ENCODE measurements at places on chromosomes 4 and X.

DNA sequence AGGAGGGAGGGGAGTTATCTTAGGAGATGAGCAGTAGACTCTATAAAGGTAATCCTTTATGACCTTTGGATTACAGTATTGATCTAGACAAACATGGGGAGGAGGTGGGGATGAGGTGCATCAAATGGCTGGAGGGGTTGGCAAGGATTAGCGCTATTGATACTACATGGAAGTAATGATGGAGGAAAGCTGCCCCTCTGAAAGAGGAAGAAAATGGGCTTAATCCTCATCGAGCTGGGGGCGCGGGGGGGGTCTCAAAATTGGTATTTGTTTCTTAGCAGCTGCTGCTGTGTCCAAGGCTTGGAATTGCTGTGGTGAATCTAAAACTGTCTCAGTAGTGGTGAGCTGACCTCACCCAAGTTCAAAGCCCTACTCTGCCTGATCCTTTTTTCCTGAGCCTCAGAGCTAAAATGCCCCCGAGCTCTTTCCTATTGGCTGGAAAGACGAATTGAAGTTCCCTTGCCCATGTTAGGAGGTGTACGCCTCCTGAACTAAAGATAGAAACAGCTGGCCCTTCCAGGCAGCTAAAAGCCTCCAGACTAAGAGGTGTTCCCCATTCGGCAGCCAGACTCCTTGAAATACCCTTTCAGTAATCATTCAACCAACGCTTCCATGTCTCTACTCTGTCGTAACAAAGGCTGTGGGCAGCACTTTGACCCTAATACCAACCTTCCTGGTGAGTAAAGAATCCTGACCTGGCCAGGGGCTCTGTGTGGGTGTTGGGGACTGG is at the start of gene ITGB1BP2:
Gene ITGB1BP2 (plus strand): TSS at position 556 of the 730 bp plus-strand sequence. CDS start 57 bp downstream, at position 613.
- no peak for DNase-seq

DNA sequence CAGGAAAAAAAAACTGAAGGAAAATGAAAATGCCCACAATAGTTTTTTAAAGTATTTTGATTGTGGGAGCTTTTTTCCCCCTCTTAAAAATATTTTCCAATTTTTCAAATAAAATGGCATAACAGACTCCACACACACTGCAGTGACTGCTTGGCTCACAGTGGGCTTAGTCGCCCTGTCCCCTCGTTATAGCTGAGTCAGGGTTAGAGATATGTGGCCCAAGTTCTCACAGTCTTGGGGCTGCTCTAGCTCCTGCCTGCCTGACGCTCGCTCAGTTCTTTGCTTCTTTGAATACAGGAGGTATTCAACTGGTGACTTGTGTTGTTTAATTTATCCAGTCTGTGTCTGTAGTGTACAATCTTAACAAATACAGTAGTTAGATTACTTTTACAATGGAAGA is 47.7 kb downstream of the BEND2 start:
- DNase-seq: no peak

- DNase-seq: no peak
These were observed at the start of gene RXFP1 for GRCh38 chr4:158521484-158522088. RXFP1 (plus strand) TSS chr4:158521882; CDS start chr4:158521977, 95 bp downstream.

DNA sequence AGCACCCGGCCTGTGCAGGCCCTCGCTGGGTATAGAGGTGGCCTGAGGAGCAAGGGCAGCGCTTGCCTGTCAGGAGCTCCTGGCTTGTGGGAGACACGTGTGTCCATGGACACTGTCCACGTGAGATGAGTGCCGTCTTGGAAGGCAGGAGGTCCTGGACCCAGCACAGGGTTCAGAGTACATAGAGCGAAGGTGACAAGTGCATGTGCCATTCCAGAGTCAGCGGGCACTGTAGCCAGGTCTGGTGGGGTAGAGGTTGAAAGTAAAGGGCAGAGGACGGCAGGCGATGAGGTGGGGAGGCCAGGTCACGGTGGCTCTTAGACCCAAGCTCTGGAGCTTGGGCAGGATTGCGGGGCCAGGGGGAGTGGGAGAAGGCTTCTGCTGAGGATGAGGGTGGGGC is 28.4 kb upstream of the TADA2B start:
- DNase-seq: no peak

DNA sequence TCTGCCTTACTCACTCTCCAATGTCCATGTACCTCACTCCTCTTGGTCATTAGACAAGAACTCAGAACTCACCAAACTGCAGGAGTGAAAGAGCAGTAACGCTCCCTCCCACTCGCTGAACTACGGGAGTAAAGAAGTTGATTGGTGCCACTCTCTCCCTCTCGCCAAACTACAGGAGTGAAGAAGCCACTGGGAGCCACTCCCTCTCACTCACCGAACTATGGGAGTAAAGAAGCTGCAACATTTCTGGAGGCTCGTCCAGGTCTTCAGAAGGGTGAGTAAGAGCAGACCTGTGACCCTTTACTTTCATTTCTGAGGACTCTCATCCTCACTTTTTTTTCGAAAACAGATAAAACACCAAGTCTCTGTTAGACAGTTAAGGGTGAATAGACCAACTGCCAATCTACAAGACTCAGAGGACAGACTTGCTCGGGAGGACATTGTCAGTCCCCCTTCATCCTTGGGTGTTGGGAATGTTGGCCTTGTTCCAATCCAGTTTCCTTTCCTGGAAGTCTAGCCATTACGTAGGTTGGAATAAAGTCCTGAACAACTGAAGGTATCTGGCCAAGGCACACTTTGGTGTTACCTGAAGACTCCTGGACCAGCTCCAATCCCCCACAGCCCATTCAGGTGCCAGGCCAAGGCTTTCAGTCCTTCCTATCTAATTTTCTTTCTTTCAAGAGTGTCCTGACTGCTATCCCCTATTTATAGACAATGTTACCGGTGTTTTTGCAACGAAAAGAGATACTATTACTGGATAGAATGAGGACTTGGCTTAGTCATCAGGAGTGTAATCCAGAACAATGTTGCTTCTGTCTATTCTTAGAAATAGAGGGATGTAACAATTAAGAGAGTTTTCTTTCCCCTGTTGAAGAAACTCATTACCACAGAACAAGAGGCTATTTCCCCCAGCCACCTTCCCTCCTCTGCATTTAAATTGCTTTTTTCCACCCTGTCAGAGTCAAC is 11.0 kb upstream of the COL25A1 start:
- no peak for DNase-seq

Data from NCI-H2081 (cell line).